ENCODE measurements at places on chromosomes 7 and 10.

- no peak for DNase-seq
Measured at GRCh38 chr7:36871863-36872262, 147.6 kb upstream of the AOAH start.

GRCh38 chr7:38542156-38542555, 89.0 kb downstream of the AMPH start:
- DNase-seq: no peak

DNA sequence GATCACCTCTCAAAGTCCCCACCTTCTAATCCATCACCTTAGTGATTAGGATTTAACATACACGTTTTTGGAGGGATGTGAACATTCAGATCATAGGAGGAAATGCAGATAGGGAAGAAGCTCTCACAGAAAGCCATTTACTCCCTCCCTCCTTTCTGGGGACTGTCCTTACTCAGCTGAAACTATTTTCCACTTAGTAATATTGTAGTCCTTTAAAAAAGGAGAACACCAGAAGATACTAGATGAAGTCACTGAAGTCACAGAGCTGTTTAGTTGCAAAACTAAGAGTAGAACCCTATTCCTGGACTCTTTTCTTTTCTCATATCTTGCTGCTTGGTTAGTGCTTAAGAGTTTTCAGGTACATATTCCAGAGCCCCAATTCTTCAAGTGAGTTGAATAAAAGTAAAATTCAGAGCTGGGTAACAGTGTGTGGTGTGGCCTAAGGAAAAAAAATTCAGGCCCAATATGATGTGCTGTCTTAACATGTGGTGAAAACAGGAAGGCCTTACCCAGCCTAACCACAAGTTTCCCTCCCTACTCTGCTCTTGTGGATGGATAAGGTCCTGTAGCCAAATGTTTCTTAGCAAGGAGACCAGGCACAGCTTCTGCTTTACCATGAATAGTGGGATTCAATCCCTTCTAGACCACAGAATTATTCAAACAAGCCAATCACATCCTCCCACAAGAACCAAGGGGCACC, 135.7 kb downstream of the INHBA start:
- no peak for DNase-seq

GRCh38 chr7:134710854-134711624, 64.4 kb downstream of the BPGM start:
- peak; percentile 7 for DNase-seq
